H9 (cell line): ENCODE measurements at places on chromosomes 16 and 17. TPM values are rescaled to one million over a fixed set of nuclear protein-coding genes. Genes with fewer than 3 reads are reported as not detected.

RPRML gene
- total RNA-seq, result 1.3 and 1.4 TPM in 2 replicates

DNA sequence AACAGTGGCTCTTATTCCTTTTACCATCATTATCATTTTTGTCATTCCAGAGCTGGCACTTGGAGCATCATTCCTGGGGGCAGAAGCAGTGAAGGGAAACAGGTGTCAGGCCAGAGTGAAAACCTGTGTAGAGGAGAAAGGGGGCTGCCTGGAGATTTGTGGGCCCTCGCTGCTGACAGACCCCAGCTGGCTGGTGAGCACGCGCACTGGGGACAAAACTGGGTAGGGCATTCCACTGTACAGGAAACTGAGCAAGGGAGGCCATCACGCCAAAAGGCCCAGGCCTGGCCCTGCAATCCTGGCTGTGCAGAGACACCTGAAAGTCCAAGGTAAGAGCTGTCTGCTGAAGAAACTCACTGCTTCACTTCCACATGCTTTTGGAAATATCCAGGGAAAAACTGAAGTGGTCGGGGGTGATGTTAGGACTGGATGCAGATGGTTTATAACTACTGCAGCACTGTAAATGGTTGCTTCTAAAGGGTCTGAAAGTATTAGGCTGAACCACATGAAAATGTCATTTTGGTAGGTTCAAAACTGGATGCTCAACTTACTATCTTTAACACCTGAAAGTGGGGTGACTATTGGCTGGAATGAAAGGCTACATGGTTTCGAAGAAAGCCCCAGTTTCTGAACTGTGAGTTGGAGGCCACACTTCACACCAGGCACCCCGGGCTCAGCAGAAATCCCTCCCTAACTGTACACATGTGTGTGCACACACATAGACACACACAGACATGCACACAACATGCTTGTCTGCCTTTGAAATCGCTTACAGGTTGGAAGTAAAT lies 225.0 kb downstream of the C16orf78 start:
- peak; percentile 15 for DNase-seq

GRCh38 chr17:20611309-20611708 lies 31.8 kb downstream of the CDRT15L2 start:
- peak; percentile 55 for DNase-seq

NLRC3 gene
- total RNA-seq, result 0.44 TPM in 2 replicates
